ENCODE measurements at places on chromosomes 1 and 21.

DNA sequence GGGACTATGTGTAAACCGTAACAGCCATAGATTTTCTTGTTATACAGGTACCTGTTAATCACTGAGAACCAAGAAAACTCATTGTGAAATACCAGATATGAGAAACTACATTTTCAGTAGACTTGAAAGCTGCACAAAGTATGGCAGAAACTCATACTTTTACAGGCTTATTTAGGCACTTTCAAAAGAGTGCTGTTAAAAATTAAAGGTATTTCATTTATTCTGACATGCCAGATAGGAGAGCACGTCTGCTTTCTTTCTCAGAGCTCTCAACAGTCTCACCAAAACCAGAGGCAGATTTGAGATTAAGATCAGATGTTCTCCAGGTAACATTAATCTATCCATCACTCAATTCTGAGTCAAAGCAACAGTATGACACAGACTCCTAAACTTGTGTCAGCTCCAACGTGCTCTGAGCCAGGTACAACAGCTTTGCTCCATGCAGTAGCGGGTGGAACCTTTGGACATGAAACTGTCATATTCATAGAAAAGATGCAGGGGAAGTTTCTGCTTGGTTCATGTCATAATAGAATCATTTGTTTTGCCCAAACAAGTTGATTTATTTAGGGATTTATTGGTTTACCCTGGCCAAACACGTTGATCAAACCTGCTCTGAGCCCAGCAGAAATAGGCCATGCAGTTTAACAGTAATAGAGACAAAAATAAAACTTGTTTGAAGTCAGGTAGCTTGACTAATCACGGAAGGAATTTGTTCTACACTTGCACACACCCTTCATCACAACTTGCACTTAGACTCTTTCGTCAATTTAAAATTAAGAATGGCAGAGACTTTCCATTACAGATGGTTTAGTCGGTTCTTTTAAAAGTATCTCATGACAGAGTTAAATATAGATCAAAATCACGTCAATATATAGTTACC, 20.8 kb upstream of the TSNAX start:
- peak; percentile 26 for DNase-seq

DNA sequence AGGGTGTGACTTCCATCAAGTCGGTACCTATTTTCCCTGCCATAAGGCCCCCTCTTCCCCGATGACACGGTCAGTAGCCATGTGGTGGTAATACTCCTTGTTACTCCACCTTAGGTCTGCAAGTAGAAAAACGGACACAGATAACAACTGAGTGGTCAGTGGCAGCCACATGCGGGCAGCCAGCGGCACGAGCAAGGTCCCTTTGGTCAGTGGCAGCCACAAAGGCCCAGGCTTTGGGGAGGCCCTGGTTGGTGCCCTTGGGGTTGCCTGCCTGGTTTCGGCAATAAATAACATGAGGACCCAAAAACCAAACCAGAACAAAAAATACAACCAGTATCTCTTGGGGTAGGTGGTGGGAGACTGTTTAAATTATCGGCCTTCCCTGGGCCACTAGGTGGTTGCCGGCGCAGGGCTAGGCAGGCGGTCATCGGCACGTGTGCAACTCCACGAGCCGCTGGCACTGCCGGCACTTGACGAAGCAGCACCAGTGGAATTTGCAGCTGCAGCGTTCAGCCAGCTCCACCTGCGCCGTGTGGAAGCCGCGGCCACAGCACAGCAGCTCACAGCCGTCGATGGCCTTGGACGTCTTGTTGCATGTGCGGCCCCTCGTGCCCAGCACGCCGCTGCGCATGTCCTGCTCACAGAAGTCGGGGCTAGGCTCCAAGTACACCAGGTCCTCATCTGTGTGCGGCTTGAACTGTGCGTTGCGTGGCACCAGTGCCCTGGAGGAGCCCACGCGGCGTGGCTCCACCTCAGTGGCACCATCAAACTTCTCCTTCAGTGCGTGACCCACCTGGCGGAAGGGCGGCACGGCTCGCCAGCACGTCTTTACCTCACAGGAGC, 23.1 kb downstream of the WNT4 start:
- DNase-seq, result no peak

GRCh38 chr1:7388141-7388487, 383.0 kb upstream of the VAMP3 start:
- DNase-seq, result no peak

DNA sequence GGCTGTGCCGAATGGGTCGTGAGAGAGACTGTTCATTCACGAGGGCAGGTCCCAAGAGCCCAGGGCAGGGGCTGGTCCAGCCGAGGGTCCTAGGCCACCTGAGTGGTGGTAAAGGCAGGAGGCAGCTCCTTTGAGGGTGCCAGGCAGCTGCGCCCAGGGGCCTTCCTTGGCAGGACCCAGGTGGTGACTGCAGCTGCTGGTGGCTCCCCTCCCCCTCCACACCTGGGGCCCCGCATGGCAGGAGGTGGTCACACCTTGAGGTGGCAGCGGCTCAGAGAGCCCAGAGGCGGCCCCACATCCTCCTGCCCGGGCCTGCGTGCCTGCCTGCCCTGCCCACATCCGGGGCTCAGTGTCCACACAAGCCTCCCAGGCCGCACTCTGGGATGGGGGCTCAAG, 9.8 kb upstream of the PLCH2 start:
- DNase-seq, result no peak

DNA sequence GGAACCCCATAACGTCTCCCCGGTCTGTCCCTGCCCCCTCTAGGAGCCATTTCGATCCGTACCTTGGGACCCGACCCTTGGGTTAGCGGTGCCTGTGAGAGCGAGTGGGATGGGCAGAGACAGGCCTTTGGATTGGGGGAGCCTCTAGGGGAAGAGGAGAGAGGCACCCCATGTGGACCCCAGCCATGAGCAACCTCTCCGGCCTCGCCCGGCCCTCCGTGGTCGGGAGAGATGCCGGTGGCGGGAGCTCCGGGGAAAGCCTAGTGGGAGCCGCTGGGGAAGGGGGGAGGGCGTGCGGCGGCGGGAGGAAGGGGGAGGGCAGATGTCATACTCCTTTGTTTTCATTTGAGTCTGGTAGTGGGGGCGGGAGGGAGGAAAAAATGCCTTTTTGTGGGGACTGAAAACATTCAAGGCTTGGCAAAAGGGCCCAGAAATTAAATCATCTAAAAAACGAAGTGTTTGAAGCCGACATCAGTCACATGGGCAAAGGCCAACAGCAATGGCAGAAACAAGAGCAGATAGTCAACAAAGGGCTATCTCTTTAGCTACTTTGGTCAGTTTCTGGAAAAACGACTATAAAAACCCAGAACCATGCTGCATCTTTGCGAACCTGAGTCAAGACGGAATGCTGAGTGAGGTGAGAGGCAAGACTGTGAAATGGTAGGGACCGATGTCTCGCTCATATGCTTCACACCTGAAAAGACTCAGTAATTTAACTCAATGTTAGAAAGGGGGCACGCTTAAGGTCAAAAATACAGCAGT, 758 bp downstream of the PTBP2 start:
- no peak for DNase-seq

- DNase-seq, result no peak
Measured at GRCh38 chr1:24379733-24380315, 33.8 kb downstream of the STPG1 start.

DNA sequence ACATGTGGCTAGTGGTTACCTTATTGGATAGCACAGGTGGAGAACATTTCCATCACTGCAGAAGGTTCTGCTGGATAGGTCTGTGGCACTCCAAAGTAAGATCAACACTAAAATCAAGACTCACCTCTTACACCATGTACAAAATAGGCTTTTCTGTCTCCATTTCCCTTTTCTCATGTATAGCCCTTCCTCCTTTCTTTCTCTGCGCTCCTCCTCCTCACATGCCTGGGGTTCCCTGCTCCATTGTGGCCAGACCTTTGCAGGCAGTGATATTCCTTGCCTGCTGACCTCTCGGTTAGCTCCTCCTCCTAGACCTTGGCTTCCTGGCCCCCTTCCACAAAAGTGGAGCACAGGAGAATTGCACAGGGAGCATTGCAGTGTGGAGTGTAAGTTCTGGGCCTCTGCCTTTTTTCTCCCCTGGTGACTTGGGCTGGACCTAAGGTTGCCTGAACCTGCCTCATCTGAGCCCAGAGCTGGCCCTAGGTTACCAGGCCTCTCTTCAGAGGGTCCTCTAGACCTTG, 33.2 kb upstream of the RBM15 start:
- no peak for DNase-seq

- no peak for DNase-seq
Measured at GRCh38 chr1:55222152-55222551, 7.0 kb upstream of the USP24 start.

GRCh38 chr1:118081387-118081786, 103.6 kb downstream of the SPAG17 start:
- no peak for DNase-seq

DNA sequence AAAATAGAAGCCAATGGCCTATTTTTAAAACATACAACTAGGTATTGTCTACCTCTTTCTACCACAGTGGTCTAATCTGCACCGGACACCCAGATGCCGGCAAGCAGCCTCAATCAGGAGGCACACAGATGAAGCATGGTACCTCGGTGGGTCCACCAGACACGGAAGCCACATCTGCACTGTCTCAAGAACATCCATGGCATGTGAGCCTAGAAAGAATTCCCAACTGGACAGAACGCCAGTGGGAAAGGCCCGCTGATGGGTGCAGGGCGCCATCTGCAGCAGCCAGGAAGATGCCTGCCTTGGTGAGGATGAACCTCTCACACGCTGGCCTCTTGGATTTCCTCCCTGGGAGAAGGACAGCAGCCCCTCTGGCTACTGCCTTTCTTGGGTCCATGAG, 79.5 kb downstream of the MRPL37 start:
- no peak for DNase-seq

DNA sequence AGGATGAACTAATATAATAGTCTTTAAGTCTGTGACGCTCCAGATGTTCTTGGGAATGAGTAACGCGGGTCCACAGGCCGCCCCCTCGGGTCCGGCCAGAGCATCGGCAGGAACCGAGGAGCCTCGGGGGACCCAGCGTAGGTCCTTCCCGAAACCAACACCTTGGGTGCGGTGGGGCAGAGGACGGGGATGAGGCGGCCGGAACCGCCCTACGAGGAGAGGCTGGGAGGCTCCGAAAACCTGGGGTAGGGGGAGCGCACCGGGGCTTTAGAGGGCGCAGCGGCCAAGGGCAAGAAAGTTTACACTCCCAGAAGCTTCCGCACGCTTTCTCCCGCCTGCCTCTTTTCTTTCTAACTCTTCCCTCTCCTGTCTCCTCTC, 7.1 kb downstream of the DMRTA2 start:
- no peak for DNase-seq

DNA sequence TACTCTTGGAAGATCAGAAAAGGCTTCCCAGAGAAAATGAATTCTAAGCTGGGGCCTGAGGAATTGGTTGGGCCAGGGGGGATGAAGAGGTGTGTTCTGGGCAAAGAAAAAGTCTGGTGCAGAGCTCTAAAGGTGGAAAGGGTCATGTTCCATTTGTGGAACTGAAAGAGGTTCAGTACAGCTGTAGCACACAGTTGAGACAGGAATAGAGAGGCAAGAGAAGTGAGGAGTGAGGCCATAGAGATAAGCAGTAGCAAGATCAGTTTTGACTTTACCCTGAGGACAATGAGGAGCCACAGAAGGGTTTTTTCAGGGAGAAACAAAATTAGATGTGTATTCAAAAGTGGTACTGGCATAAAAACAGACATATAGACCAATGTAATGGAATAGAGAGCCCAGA, 30.3 kb upstream of the MUTYH start:
- no peak for DNase-seq

DNA sequence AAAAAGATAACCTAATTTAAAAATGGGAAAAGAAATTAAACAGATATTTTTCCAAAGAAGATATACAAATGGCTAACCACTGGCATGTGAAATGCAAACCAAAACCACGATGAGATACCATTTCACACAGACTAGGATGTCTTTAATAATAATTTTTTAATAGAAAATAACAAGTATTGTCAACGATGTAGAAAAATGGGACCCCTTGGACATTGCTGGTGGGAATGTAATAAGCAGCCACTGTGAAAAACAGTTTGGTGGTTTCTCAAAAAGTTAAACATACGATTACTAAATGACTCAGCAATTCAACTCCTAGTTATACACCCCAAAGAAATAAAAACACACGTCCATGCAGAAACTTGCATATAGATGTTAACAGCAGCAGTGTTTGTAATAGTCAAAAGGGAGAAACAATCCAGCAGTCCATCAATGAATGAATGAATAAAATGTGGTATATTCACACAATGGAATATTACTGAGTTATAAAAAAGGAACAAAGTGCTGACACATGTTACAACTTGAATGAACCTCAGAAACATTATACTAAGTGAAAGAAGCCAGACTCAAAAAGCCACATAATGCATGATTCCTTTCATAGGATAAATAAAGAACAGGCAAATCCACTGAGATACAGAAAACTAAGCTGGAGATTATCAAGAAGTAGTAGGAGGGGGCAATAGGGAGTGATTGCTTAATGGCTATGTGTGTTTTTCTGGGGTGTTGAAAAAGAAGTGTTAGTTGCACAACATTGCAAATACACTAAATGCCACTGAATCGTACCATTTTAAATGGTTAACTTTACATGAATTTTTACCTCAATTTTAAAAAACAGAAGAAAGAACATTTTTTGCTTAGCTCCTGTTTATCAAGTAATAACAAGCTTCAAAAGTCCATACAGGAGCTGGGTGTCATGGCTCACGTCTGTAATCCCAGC, 4.1 kb downstream of the PPT1 start:
- no peak for DNase-seq

DNA sequence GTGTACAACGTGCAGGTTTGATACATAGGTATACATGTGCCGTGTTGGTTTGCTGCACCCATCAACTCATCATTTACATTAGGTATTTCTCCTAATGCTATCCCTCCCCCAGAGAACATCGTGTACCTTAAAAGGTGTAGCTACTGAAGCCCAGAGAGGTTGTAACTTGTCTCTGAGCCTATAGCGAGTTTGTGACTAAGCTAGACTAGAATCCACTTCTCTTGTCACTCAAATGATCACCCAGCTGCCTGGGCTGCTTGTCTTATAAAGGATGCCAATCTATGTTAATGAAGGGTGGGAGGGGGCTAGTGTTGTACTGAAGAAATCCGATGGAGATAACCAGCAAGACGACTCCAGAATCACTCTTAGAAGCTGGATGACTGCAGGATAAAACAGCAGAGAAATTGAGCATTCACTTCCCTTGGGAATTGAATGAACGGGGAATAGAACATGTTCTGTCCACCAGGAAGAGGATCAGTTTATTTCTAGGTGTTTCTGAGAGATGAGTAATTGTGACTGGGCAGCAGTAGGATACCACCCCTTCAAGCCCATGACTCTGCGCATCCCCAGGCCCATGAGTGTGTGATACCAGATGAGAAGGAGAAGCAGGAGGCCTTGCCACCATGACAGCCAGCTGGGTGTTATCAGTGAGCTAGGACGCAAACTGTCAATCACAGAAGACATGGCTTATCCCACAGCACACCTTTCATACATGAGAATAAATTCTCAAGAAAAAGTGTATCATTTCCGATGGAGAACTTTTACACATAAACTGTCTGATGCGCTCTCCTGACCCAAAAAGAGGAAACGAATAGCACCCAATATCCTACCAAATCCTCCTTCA, 390.4 kb downstream of the NTNG1 start:
- no peak for DNase-seq

- DNase-seq, result no peak
Measured at GRCh38 chr1:32881871-32882850, 4.1 kb upstream of the HPCA start.
